ENCODE measurements at places on chromosomes 7 and 10.

GRCh38 chr7:149875396-149875795 lies 1.6 kb downstream of the ATP6V0E2 start:
- no peak for DNase-seq

GRCh38 chr7:29282819-29283414 lies 88.3 kb downstream of the CHN2 start:
- DNase-seq: no peak

DNA sequence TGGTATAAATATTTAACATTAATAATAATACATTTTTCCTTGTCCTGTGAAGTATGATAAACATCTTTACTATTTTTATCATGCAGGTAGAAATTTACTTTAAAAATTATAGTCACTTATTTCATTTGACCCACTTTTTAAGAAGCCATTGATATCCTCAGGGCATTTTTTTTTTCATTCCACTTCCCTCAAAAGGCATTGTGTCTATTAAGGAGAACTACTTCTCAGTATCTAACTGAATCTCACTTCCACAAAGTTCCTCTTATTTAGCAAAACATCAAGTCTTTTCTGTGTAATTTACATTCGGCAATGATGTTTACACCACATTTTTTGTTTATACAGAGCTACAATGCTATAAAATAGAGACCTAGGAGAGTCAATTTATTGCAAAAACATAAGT lies 388.2 kb upstream of the AKR1E2 start:
- DNase-seq: peak; percentile 67

GRCh38 chr7:88337572-88337971 lies 30.9 kb upstream of the STEAP4 start:
- no peak for DNase-seq

DNA sequence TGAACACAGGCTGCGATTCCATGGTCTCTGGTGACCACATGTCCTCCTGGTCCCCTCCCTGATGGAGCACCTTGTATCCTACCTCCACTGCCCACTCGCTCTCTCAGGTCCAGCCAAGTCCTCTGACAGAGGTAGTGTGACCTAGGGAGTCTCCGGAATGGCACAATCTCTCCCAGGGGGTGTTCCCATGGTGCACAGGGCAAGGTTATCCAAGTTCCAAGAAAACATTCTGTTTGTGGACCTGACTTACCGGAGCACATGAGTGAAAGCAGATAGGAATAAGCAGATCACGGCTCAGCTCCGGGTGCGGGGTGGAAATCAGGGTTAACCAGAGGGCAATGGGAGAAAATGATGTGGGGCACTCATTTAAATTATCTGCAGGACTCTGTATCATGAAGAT lies 45.8 kb upstream of the INSIG1 start:
- DNase-seq: no peak

- no peak for DNase-seq
These were observed 41.8 kb downstream of the PFKFB3 start for GRCh38 chr10:6244510-6244909.

DNA sequence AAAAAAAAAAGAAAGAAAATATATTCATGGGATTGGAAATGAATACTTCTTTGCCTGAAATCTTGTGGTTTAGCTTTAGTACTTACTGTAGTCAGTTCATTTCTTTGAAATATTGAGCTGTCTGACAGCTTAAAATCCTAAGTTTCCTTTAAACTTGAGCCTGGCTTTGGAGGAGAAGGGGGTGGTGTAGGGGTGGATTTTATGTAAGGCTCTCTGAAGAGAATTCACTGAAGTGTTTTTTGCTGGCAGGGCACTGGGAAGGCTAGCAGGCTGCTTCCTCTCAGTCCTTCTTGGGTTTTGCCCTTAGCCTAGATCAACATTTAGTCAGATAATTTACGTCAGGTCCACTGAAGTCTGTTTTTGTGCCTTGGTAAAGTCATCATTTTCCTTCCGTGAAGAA lies 516.5 kb downstream of the AUTS2 start:
- DNase-seq: no peak

GRCh38 chr10:76881477-76882220 lies 756.0 kb downstream of the KCNMA1 start:
- DNase-seq: no peak

GRCh38 chr7:7516662-7517061 lies 19.0 kb downstream of the COL28A1 start:
- no peak for DNase-seq

- no peak for DNase-seq
These were observed 35.5 kb downstream of the RBM20 start for GRCh38 chr10:110679486-110680272.

DNA sequence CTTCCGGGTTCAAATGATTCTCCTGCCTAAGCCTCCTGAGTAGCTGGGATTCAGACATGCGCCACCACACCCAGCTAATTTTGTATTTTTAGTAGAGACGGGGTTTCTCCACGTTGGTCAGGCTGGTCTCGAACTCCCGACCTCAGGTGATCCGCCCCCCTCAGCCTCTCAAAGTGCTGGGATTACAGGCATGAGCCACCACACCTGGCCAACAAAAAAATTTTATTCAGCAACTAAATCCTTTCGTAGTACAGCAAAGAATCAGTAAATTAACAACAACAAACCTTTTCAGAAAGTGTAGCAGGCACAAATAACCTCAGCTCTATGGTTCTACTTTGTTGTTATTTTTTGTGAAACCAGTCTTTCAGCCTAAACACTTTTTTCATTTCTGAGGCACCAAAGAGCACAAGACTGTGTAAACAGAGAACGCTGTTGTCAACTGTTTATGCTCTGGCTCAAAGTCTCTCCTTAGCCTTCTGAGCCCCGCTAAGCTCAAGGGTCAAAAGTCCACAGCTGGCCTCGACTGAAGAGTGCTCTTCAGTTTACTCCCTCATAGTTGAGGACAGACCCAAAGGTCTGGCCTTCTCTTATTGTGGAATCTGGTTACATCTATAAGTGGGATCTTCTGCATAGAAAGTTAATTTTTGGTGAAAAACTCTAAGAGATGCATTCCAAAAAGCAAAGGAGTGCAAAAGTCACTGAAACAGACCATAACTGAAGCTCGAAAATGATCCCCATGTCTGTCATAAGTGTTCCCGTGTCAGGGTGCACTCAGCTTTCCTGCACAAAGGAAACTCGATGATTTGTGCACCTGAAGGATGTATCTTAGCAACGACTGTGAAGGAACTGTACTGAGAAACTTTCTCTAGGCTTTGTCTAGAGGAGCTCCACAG lies 24.6 kb upstream of the DDX50 start:
- DNase-seq: peak; percentile 11

GRCh38 chr7:112147793-112148361 lies 58.3 kb downstream of the DOCK4 start:
- no peak for DNase-seq

DNA sequence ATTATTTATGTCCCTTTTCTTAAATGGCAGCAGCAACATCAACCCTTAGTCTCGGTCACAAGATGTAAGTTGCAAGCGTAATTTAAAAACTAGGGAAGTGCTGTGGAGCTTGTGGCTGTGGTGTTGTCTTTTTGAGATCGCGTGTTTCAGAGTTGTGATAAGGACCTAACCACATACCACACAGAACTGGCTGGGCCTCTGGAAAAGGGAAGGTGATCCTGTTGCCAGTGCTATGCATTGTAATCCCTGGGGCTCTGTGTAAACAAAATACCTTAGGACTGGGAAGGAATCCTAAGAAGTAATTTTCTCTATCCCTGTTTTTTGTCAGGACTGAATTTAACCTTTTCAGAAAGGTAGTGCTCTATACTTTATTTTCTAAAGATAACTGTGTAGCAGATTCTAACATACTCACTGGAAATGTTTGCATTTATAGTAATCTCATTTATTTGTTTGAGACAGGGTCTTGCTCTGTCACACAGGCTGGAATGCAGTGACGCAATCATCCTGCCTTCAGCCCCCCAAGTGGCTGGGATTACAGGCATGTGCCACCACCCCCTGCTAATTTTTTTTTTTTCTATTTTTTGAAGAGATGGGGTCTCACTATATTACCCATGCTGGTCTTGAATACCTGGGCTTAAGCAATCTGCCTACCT lies 60.4 kb downstream of the INPP5F start:
- DNase-seq: no peak

DNA sequence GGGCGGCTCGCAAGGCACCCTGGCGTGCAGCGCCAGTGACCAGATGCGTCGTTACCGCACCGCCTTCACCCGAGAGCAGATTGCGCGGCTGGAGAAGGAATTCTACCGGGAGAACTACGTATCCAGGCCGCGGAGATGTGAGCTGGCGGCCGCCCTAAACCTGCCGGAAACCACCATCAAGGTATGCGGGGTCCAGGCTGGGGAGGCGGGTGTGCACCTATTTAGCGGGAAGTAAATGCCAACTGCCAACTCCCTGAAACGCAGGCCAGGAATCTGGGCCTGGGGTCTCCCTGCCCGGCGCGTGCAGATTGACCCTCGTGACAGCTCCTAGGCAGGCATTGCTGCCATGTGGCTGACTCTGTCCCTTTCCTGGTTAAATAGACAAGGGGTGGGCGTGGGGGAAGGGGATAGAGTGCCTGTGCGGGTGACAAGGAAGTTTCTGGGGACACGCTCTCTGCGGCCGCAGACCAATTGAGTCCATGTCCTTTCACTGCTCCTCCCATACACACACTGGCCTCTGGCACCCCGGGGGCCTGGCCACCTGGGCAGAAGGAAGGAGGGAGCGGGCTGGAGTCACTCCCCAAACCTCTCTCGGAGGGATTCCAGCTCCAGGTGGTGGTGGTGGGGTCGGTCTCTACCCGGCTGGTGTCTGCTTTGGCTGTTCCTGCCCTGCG lies 2.7 kb downstream of the EVX1 start:
- no peak for DNase-seq

DNA sequence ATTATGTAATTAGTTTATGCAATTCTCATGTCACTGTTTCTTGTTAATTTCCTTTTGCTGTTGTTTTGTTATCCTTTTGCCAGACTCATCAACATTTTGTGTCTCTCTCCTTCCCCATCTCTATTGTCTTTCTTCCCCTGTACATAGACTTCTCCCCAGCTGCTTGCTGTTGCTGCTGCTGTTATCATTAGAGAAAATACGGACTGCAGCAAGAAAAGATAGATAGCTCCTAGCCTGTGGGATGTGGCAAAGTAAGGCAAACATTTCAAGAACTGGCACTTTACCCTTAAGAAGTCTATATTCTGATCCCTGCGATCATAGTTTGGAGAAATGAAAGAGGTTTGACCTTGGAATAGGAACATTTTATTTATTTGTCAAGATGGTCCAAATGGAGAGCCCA lies 162.2 kb downstream of the AOAH start:
- DNase-seq: no peak

DNA sequence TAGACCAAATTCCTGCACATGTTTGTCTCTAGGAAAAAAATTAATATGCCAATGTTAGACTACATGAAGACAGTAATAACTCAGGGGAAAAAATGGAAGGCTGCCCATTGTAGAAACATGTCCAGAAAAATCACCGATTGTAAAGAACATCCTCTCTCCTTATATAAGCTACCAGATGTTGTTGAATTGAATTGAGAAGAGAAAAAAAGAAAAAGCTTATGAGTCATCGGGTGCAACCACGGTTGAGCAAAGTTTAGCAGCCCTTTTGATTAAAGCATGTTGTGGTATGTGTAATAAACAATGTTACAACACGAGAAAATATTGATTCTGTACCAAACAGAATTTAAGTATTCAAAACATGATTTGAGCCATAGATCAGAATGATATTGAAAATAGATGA lies 102.3 kb upstream of the ARHGAP21 start:
- no peak for DNase-seq

DNA sequence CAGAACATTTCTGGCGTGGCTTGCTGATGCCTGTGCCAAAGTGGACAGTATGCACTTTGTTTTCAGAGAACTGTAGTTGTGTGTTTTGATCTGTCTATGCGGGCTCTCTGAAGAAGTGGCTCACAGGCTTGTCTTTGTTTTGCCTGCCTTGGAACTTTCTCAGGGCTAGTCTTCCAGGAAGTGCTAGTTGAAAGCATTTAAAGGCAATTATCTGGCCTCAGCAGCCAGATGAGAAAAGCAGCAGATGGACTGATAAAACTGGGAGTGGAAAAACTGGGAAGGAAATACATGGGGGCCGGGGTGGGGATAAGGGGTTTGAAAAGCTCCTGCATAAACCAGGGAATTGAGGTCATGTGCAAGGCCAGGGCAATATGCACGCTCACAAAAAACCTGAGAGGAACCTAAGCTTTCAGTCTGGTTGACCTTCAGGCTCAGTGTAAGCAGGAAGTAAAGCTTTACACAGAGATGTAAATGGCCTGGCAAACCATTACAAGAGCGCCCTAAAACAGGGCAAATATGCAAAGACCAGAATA lies 94.5 kb downstream of the ZNF33B start:
- DNase-seq: no peak

GRCh38 chr10:92689663-92690210 lies at the start of gene HHEX:
HHEX (plus strand) TSS chr10:92689955; CDS start chr10:92689987, 32 bp downstream.
- peak; percentile 85 for DNase-seq

DNA sequence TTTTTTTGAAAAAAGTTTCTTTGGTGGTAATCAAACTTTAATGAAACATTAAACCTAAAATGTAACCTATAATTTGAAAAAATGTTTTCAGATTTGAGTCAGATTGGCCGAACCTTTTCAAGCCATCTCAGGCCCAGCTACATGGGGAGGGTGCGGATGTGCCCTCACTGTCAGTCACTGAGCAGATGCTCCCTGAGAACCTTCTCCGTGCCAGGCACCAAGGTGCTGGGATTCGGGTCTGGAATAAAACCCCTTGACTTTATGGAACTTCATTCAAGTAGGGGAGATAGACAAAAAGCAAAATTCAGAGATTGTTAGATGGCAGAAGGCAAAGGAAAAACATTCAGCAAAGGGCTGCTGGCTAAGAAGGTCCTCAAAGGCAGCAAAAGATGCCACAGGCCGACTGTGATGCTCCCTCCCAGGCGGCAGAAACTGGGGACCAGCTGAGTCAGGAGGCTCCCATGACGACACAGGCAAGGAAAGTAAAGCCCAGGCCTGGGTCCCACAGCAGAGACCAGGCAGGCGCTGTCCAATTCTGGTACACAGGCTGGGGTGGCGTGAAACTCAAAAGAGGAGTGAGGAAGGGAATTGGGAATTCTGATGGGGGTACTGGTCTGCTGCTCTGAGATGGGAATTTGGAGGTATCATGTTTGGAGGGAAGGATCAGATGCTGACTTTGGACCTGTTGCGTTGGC lies 82.2 kb upstream of the DDC start:
- no peak for DNase-seq

DNA sequence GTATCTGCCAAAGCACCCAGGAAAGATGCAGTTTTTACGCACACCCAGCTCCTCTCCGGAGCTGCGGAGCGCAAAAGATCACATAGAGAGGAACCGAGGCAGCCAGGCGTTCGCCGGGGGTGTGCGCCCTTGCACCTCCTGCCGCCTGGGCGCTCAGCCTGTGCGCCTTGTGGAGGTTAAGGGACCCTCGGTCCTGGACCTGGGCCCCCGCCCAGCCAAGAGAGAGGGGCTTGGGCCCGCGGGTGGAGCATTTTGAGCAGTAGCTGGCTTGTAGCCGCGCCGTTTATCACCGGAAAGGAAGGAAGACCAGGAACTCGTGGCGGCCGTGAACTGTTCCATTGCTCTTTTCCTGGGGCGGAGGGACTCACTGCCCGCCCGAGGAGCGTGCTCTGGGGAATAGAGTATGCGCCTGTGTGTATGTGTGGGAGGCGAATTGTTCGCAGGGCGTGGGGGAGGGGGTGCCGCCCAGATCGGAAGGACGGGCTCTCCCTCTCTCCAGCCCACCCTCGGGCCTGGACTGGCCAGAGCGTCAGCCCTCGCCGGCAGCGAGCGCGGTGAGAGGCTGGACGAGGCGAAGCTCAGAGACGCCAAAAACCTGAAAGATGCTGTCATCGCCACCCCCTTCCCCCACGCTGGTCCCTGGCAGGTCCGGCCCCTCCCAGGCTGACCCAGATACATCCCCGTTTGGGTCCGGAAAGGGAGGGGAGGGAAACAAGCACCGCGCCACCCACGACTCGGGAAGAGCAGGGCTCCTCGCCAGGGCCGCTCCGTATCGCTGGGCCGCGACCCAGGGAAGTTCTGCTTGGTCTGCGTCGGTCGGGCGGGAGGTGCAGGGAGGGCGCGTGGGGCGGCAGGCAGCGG lies 1.2 kb upstream of the WNT2 start:
- no peak for DNase-seq

Measured in T47D (cell line).